AG04449 (cell line): ENCODE measurements at places on chromosomes 3 and 15.

- DNase-seq: no peak
These were observed 40.4 kb downstream of the LYSMD4 start for GRCh38 chr15:99692825-99693224.

GRCh38 chr3:57727106-57727505, 29.0 kb upstream of the SLMAP start:
- no peak for DNase-seq

- DNase-seq: no peak
These were observed 324.1 kb upstream of the CADM2 start for GRCh38 chr3:84634668-84635067.

GRCh38 chr15:100926258-100926657, 7.1 kb downstream of the LRRK1 start:
- no peak for DNase-seq

DNA sequence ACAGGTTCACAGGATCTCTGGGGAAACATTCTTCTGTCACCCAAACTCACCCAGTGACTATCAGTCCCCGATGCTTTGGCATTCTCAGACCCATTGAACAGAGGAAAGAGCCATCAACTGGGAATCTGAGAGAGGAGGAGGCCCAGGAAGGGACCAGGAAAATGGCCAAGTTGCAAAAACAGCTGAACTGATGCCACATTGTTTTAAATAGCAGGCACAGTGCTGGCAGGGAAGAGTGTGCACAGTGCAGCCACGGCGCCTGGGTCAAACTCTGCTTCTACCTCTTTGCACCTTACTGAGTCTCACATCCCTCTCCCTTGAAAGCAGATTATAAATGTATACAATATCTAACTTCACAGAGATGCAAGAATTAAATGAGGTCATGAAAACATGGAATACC, 66.4 kb downstream of the SRGAP3 start:
- no peak for DNase-seq

- no peak for DNase-seq
These were observed 126.6 kb downstream of the WDR76 start for GRCh38 chr15:43953402-43953801.

GRCh38 chr3:70110066-70110465, 110.5 kb downstream of the SAMMSON start:
- no peak for DNase-seq
